ENCODE measurements at places on chromosomes 13 and 19.
A peak's percentile ranks its signal among the peaks of the same experiment; 100 is the strongest.

- peak; percentile 36 for DNase-seq
Observed at GRCh38 chr13:94548821-94549231, 47.1 kb downstream of the TGDS start.

DNA sequence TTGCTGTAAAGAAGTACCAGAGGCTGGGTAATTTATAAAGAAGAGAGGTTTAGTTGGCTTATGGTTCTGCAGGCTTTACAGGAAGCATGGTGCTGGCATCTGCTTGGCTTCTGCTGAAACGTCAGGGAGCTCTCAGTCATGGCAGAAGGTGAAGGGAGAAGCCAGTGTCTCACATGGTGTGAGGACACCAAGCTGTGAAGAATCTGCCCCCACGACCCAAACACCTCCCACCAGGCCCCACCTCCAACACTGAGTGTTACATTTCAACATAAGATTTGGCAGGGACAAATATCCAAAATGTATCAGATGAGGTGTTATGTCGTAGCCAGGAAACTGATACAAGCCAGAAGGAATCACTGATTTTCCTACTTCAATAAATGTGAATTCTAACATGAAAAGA lies 136.5 kb downstream of the CYSLTR2 start:
- no peak for DNase-seq

DNA sequence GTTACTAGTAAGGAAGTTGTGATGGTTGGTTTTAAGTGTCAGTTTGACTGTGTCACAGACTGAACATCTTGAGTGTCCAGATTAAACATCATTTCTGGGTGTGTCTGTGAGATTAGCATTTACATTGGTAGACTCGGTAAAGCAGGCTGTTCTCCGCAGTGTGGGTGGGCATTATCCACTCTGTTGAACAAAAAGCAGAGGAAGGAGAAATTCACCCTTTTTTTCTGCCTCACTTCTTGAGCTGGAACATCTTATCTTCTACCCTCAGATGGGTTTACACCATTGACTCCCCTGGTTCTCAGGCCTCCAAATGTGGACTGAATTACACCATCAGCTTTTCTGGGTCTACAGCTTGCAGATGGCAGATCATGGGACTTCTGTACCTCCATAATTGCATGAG lies 63.7 kb upstream of the ZDHHC20 start:
- no peak for DNase-seq

- DNase-seq: no peak
Observed at GRCh38 chr13:27622881-27623280, 1.2 kb downstream of the POLR1D start.

DNA sequence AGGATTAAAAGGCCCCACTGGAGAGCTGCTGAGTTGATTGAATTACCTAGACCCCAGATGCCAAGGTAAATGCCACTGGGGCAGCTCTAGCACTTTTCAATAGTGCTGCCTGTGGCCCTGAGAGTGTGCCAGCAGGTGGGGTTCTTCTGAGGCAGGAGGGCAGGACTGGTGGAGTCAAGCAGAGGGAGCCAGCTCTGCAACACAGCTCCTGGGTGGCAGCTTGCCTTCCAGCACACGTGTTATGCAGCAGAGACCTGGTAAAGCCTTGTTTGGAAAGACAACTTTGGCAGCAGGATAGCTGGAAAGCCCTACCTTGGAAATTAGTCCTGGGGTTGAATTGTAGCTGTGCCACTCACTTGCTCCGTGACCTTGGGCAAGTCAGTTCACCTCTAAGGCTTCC lies 306.6 kb downstream of the ATP8A2 start:
- DNase-seq: peak; percentile 1

DNA sequence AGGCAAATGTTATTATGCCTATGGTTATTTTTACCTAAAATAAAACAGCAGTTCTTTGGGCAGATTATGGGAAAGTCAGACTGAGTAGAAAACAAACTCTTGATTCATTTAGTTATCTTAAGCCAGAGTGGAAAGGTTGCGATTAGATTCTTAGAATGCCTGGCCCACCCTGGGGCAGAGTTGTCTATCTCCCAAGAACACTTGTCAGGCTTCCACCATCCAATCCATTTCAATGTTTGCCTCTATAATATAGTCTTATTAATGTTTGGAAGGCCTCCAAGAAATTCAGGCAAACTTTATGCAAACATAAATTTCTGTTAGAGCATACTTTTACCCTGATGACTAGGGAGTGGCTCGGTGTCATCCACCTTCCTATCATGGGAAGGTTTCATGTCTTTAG lies 207.0 kb downstream of the SLITRK6 start:
- DNase-seq: no peak
